Pulmonary artery endothelial cell (primary cell): ENCODE measurements at places on chromosomes 1 and 21. TPM values are rescaled to one million over a fixed set of nuclear protein-coding genes. Genes with fewer than 3 reads are reported as not detected.

DNA sequence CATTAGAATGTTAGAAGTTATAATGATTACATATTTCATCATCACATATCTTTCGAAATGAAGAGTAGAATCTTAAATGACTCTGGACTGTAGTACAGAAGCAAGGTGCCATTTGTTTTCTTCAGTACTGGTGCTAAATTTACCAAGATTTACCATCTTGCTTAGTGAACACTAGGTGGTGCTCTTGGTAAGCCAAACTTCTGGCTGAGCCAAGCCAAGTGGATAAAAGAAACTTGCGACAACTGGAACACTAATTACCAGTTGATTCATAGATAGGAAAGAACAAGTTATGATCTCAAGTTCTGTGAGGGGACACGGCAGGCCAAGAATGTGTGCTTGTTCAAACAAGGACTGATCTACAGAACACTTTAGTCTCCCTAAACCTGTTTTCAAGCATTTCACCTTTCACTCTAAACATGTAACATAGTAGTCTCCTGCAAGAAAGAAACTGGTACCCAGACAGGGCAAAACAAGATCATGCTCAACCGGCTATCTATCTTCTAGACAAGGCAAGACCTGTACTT lies 19.8 kb downstream of the SPRTN start:
- no peak for DNase-seq

DNA sequence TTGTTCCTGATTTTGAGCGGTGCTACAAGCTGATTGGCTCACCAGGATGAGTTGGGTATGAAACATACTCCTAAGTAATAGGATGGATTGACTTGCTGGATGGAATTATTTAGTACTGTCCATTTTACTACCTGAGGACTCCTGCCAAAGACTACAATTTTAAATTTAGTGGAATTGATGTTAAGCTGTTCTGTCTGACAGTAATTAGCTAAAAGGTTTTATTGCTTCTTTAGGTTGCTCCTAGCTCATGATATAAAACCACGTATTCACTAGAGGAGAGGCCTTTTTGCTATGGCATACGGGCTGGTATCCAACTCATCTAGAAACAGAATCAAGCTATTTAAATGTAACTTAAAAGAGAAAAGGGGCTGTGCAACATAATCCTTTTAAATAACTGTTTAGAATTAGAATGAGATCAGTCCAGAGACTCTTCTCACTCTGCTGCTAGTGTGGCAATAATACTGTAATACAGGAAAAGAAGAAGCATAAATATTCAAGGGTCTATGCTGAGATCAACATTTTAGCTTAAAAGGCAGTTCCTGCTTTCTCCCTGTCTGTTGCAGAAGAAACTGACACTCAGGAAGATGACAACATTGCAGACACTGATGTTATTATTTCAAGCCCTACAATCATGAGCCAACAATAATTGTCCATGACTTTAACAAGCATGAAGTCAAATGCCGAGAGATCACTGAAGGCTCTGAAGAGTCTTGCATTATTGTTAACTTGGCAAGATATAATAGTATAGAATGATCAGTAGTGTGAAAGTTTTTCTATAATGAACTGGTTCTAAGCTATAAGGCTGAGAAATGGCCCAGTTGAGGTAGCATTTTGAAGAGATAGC lies 258.7 kb upstream of the ADGRL4 start:
- DNase-seq, result no peak

- no peak for DNase-seq
These were observed 138.6 kb upstream of the BMP8A start for GRCh38 chr1:39352881-39353280.

The SLC6A9 gene
- total RNA-seq, result 0.40 and 0.60 TPM in 2 replicates

- no peak for DNase-seq
These were observed 18.7 kb downstream of the UBL4B start for GRCh38 chr1:110130989-110131388.

DNA sequence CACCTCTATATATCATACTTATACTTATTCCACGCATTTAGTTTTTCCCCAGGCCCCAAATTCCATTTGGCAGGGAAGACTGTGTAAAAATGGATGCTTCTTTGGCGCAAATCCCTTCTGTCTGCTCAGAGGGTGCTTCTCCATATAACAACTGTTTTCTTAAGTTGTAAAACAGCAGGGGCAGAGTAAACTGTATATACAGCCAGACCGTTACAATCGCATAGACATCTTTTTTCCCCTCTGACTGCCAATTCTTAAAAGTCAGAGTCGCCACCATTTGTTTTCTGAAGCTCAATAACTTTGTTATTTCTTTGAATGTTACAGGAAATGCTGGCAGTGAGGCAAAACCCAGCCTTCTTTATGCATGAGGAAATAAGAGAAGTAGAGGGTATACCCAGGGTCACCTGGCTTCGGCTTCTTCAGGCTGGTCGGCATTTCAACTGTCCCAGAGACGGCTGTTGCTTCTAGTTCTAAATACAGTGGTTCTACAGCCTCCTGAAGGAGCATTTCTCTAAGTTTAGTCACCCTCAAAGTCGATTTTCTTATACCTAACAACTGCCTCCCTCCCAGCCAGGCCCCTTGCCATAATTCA lies 188.4 kb downstream of the CLIC6 start:
- DNase-seq, result no peak

- DNase-seq, result no peak
These were observed 203.7 kb upstream of the RUNX1 start for GRCh38 chr21:35252831-35253230.

DNA sequence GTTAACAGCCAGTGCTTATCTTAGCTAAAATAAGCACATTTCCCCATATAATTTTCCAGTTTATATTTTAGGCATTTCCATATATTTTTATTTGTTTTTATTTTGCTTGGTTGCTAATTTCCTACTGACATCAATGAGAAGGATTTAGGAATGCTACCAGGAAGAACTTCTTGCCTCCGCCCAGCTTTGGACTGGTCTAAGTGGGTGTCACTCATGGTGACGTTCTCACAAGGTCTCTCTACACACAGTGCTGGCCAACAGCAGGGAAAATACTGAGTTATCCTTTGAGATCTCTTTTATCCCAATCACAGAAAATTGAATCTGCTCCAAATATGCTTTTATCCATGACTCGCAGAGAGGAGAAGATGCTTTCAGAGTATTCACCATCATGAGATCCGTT lies 13.2 kb downstream of the MX1 start:
- no peak for DNase-seq

GRCh38 chr1:65840683-65841082 lies 48.0 kb downstream of the PDE4B start:
- DNase-seq, result no peak

The CYP4A22 gene
- total RNA-seq, result not detected in 2 replicates

- no peak for DNase-seq
These were observed 392.6 kb upstream of the VAMP3 start for GRCh38 chr1:7378346-7379130.

GRCh38 chr1:60281360-60281932 lies 207.9 kb upstream of the C1orf87 start:
- peak; percentile 67 for DNase-seq

The SLC45A1 gene
- 0.78 and 1.2 TPM in 2 replicates for total RNA-seq

The EMC1 gene
- 73.3 and 89.4 TPM in 2 replicates for total RNA-seq

GRCh38 chr1:109438798-109439297 lies 12.6 kb upstream of the PSMA5 start:
- DNase-seq, result no peak

The CALML6 gene
- total RNA-seq, result 0.14 TPM in 1 of 2 replicates, not detected in the other
